ENCODE measurements at places on chromosomes 4 and X.

GRCh38 chrX:149467461-149467860, 37.6 kb downstream of the IDS start:
- DNase-seq: no peak

- DNase-seq: no peak
These were observed 40.1 kb upstream of the RPA4 start for GRCh38 chrX:96843566-96843965.

DNA sequence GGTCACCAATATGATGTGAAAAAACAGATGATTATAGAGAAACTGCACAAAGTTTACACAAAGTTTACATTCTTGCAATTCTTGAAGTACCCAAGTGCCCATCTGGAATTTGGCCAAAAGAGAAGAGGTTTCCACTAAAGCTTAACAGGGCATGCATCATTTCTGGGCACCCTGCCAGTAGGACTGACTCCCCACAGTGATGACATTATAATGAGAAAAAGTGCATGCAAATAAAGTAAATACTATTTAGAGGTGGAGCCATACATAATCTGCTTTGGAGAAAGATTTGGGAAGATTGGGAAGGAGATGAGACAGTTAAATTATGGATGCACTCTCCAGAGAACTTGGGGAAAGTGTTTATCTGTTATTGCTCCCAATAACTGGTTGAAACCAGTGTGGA, 93.7 kb upstream of the TRPC3 start:
- no peak for DNase-seq

DNA sequence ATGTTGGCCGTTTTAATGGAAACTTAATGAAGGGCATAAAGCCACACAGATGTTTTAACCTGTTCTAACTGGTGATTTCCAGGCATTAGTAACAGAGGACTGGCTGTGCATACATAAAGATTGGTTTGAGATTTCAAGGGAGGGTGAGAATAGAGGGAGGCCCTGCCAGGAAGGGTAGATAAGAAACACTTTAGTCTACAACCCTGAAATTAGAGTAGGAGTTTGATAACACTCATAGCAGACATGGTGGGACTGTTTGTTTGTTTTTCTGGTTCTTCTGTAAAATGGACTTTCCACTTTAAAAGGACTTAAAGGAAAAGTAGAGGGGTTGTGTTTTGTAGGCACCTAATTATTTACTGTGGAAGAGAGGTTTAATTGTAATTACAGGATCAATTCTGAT, 16.2 kb downstream of the SLC4A4 start:
- no peak for DNase-seq

GRCh38 chr4:89357340-89357739, 49.7 kb upstream of the GPRIN3 start:
- DNase-seq: no peak

DNA sequence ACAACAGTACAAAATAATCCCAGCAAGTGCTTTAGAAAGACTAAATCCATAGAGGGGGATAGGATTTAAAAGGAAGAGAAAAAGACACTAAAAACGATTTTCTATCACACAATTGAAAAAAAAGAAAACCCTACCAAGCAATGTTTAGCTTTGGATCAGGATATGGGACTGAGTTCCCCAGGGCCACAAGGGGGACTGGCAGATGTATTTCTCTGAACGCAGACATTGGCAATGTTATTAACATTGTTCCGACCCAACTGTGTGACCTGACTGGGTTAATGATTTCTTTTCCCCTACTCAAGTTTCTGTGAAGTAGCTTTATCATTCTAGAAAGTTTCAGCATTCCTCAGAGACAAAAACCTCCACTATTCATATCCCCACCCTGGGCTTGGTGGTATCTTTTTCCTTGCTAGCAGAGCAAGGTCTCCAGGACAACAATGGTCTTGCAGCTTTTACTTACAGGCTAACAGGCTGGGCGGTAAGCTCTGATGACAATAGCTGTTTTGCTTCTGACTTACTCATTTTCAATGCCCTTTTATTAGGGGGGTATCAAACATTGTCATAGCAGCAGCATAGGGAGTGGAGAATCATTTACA, 25.8 kb downstream of the SLC7A11 start:
- DNase-seq: no peak

DNA sequence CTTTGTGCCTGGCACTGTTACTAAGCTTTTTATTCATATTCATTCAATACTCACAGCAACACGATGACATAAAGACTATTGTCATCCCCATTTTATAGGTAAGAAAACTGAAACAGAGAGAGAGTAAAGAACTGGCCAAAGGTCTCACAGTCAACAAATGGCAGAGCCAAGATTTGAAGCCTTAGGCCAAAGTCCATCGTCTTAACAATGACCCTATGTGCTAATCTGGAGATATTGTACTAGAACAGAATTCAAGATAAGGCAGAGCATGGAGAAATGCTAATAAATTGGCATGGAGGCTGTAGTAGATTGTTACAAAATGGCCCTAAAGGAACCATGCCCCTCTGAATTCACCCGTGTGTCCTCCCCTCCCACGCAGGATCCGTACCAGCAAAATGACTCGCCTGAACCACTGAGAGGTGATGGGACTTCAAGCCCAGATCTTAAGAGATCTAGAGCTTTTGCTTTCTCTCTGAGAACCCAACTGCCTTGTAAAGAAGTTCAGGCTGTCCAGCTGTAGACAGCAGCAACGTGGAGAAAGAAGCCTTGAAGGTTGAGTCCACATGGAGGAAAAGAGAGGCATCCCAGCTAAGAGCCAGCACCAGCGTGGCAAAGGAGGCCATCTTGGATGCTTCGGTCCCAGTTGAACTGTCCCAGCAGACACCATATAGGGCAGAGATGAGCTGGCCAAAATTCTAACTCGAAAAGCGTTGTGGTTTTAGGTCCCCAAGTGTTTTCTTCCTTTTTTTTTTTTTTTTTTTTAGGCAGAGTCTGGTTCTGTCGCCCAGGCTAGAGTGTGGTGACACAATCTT, 52.8 kb upstream of the RBM47 start:
- no peak for DNase-seq

DNA sequence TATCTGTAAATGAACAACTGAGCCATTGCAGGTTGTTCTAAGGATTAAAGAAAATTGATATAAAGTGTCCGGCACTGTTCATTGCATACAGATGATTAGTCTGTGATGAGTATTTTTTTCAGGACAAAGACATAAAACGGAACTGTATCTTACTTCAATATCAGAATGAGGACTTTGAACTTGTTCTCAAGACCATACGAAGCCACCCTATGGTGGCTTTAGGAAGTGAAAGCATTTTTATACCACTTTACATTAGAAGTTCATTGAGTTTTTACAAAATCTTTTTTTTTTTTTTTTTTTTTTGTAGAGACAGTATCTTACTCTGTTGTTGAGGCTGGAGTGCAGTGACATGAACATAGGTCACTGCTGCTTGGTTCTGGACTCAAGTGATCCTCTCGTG, 45.2 kb upstream of the TRIM2 start:
- DNase-seq: no peak

- no peak for DNase-seq
These were observed 78.3 kb upstream of the RASGEF1B start for GRCh38 chr4:81549984-81550383.

DNA sequence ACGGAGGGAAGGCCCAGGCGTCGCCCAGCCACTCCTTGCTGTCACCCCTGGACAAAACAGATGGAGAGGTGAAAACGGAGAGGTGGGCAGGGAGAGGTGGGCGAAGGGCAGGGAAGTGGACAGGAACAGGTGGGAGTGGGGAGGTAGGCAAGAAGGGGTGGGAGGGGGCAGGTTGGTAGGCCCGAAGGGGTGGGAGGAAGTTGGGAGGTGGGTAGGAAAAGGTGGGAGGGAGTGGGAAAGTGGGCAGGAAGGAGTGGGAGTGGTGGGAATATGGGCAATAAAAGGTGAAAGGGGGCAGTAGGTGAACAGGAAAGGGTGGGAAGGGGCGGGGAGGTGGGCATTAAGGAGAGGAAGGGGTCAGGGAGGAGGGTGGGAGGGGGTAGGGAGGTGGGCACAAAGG, 9.0 kb upstream of the MAGEC1 start:
- no peak for DNase-seq

DNA sequence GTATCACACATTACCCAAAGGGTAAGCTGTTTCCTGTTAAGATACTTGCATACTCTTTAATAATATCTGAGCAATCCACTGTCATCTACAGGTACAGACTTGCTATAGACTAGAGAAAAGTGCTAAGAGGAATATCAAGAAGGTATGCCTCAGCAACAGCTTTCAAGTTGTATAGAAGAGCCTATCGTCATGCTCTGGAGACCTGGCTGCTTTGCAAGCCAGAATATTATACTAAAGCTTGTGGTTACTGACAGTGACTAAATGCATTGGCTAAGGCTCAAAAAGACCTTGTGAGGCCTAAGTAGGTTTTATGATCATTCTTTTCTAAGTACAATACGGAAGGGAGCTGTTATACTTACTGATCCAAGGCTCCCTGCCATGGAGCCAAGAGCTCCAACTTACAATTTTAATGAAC, 11.3 kb downstream of the LAMP2 start:
- no peak for DNase-seq
